GM23338 (cell line): ENCODE measurements at places on chromosomes 1 and 21. TPM values are rescaled to one million over a fixed set of nuclear protein-coding genes. Genes with fewer than 3 reads are reported as not detected.

DNA sequence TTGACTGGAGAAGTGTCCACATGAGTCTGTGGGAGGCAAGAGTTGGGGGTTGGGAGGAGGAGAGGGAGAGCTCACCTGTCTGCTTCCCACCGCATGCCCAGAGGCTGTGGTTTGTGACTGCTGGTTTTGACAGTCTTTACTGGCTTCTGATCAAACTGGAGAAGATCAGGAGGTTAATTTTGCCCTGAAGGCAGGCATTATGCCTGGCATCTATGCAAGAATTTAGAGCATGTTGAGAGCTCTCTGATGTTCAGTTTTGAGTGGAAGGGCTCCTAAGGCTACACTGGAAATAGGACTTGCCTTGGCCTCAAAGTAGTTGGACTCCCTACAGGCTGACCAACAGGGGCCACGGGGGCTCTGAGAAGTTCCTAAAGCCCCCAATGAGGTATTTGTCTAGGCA is 101.6 kb downstream of the TLR5 start:
- DNase-seq = no peak

DNA sequence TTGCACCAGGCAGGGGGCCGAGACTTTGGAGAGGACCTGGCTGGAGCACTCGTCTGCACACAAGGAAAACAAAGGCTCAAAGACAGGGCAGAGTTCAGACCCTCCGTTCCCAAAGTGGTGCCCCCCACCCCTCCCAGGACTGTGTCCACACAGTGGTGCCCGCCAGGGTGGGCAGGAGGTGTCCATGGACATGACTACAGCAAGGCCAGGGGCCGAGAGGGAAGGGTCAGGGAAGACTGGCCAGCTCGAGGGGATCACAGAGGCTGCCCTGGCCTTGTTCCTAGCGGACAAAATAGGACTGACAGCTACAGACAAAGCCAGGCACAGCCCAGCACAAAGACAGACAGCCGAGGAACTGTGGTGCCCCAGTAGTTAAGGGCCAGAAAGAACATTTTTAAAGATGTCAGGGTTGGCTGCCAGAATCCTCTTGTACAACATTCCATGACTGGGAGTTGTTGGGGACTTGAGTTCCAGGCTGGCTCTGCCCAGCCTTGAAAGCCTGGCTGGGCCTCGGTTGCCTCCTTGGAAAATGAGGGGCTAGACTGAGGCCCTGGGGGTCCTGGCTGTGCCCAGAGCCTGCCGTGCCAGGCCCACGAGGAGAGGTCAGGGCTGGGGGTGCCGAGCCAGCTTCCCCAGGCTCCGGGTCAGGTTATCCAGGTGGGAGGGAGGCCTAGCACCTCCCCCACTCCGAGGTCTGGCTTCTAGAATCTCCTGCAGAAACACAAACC is 63.7 kb downstream of the SLX9 start:
- no peak for DNase-seq

Gene BCL2L15
- total RNA-seq = 0.78 TPM in 1 of 2 replicates, not detected in the other

Gene NR1I3
- not detected in 2 replicates for total RNA-seq

- DNase-seq = no peak
Measured at GRCh38 chr1:161499099-161500039, 5.9 kb upstream of the FCGR2A start.

DNA sequence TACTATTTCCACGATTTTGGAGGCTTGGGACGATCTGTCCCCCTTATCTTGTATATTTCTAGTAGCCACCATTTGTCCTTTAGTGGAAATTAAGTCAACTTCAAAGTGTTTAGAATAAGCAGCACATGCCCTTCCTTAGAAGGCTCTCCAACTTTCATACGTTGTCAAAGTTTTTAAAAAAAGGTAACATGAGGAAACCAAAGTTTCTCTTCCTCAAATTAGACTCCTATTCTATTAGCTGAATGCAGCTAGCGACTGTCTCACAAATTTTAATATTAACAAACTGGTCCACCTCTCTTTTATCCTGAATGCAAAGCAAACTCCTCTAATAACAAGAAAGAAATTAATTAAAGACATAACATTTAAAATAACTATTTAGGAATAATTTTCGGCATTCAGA is 6.9 kb downstream of the C1orf174 start:
- no peak for DNase-seq

DNA sequence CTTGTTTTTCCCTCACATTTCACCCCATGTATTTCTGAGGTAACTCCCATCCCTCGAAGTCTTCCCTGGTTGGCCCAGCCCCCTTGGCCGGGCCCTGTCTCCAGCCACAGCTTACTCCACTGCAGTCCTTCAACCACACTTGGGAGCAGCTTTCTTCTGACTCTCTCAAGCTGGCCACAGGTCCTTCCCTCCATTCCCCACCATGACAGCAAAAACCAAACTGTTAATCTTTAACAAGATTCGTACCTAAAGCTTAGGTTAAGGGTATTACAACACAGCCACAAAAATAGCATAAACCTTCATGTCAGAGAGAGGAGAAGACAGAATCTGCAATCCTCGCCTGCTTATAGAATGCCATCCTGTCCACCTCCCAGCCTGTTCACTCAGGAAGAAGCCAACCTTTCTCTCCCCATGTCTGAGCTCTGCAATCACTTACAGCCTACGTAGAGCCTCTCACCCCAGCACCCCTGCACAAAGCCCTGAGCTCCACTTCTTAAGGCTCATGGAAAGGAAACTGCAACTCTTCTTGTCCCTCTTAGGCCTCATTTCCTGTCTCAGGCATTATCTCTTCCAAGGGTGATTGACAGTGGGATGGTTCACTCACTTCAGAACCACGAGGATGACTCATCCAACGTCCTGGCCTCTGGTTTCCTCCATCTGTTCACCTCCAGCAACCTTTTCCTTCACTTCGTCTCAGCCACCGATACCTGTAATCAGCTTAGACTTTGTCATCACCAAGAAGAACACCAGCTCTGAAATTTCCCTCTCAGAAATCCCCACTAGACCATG is 72.8 kb downstream of the CD2 start:
- no peak for DNase-seq

DNA sequence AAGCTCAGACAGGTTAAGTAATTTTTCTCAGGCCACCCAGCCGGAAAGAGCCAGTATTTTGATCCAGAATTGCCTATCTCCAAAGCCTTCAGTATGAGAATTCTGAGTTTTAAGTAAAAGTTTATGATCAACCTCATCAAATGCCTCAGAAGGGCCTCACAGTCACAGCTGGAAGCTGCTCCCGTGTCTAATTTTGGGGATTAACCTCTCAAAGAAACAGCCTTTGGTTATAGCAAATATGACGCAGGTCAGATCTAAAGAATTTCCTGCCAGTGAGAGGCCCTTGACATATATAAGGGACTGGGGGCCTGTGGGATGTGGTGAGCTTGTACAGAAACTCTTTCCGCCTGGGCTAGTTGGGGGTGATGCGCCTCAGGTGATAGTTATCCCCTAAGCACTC is 2.3 kb downstream of the EXTL1 start:
- DNase-seq = no peak

DNA sequence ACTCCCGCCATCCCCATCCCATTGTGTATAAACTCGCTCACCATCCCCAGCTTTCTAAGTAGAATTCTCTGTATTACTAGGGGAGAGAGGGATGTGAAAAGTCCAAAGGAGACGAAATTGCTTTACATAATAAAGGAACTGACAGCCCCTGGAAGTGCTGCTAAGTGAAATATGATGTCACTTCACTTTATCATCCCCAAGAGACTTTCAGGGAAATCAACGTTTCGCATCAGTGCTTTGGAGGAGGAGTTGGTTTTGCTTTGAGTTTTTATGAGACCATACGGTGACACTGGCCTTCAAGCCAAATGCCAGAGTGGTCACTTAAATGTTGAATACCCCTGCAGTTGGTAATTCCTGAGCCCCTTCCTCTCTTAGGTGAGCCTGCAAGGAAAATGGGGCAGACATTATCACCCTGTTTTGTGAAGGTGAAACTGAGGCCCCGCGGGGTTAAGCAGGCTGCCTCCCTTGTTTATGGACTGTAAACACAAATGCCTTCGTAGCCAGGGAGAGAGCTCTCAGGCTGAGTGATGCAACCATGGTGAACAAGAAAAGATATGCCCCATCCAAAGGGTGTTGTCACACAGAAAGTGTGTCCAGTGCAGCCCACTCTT is 58.4 kb upstream of the KAZN start:
- no peak for DNase-seq

Gene CLCA4
- total RNA-seq = not detected in 2 replicates

GRCh38 chr21:17782051-17782450 is 37.1 kb downstream of the C21orf91 start:
- peak; percentile 5 for DNase-seq

GRCh38 chr1:119987686-119988085 is 81.8 kb downstream of the NOTCH2 start:
- no peak for DNase-seq

GRCh38 chr1:151510020-151510405 is 1.2 kb upstream of the CGN start:
- DNase-seq = peak; percentile 83

GRCh38 chr21:35145626-35146233 is 96.6 kb upstream of the RUNX1 start:
- no peak for DNase-seq

GRCh38 chr1:41813226-41813625 is 105.5 kb downstream of the HIVEP3 start:
- no peak for DNase-seq

DNA sequence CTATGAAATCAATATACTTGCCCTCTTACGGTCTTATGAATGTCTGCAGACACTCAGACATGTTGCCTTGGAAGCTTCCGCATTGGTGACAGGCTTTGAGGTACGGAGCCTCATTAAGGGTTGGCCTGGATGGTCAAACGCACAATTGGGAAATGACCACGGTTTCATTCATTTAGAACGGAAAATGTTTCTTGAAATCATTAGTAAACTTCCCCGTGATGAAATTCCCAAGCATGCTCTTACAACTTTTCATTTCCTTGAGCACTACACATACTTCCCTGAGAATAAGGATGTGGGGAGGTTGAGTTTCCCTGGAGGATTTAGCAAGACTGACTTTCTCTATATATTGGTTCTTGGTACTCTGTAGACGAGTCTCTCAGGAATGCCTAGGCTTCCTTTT is 146.3 kb downstream of the HLX start:
- DNase-seq = no peak

Gene FUCA1
- total RNA-seq = 8.5 and 10.2 TPM in 2 replicates

- peak; percentile 22 for DNase-seq
Measured at GRCh38 chr1:225713281-225713680, 60.4 kb upstream of the ENAH start.

DNA sequence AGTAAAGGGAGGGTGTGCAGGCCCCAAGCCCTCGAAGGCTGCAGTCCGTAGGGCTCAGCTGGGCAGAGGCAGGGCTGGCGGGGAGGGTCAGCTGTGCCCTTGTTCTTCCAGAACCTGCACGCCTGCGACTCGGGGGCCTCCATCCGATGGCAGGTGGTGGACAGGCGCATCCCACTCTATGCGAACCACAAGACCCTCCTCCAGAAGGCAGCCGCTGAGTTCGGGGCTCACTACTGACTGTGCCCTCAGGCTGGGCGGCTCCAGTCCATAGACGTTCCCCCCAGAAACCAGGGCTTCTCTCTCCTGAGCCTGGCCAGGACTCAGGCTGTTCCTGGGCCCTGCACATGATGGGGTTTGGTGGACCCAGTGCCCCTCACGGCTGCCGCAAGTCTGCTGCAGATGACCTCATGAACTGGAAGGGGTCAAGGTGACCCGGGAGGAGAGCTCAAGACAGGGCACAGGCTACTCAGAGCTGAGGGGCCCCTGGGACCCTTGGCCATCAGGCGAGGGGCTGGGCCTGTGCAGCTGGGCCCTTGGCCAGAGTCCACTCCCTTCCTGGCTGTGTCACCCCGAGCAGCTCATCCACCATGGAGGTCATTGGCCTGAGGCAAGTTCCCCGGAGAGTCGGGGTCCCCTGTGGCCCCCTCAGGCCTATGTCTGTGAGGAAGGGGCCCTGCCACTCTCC is 13.6 kb upstream of the LRRC3 start:
- DNase-seq = no peak

DNA sequence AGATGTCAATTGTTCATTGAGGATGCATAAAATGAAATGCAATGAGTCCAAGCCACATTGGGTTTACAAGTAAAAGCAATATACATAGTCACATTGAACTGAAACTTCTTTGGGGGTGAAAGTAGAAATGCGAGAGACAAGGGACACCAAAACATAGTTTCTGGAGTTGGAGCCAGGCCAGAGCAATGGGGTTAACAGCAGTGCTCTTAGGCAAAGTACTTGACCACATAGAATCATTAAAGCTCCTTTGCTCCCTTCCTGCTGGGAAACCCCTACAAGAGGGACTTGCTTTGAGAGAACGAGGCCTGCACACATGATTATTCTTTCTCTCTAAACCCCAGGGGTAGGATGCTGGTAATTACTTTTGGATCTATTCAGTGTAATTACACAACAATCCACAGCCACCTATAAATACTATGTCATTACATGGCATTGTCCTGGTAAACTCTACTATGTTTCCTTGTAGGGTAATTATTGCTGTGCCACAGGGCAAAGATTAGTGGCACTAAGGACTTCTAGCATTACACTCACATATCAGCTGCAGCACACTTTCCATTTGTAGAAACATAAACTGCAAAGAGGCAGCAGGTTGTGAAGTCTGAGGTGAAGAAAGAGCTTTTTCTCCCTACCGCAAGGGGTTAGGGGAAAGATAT is 421.6 kb upstream of the PBX1 start:
- no peak for DNase-seq

DNA sequence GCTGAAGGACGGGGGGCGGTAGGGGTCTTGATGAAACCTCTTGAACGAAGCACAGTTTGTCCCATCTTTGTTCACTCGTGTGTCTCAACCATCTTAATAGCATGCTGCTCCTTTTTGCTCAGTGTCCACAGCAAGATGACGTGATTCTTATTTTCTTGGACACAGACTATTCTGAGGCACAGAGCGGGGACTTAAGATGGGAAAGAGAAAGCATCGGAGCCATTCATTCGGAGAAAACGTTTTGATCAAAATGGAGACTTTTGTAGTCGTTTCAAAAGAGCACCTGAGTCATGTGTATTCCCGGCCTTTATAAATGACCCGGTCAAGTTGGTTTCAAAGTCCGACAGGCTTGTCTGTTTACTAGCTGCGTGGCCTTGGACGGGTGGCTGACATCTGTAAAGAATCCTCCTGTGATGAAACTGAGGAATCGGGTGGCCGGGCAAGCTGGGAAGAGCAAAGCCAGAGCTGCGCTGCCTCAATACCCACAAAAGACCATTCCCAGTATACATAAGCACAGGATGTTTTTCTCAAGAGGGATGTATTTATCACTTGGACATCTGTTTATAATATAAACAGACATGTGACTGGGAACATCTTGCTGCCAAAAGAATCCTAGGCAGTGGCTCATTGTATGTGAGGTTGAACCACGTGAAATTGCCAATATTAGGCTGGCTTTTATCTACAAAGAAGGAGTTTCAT is 18.5 kb downstream of the ETS2 start:
- no peak for DNase-seq

DNA sequence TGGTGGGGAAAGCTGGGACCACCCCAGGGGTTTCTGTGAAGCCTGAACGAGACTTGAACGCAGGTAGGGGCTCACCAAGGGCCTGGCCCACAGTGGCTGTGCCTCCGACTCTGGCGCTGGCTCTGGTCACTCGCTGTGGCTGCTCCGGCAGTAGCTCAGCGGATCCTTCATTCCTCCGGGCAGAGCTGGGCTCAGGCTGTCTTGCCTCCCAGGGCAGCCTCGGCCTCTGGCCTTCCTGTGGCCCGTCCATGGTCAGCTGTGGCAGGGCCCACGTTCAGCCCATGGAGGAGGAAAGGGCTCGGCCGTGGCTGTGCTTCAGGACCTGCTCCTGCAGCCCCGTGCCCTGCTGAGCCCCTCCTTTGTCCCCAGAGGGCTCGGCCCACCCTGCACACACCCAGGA is 162.9 kb upstream of the C1orf174 start:
- DNase-seq = no peak
